ENCODE measurements at places on chromosomes 16 and 17.

DNA sequence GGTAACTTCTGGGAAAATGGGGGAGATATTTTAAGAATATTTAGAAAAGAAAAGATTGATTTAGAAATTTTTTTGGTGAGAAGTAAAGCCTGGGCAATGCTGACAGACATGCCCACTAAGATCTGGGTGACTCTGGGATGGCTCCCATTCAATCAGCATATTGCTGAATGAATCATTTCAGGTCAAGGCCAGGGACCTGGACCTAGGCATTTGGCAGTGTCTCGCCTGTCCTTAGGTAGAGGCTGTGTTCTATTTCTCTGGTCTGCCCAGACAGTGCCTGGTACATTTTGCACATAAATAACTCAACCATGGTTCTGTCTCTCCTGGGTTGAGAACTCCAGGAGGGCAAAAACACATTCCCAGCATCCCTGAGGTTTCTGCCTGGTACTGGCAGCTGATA lies 39.9 kb downstream of the SMPD3 start:
- no peak for DNase-seq

DNA sequence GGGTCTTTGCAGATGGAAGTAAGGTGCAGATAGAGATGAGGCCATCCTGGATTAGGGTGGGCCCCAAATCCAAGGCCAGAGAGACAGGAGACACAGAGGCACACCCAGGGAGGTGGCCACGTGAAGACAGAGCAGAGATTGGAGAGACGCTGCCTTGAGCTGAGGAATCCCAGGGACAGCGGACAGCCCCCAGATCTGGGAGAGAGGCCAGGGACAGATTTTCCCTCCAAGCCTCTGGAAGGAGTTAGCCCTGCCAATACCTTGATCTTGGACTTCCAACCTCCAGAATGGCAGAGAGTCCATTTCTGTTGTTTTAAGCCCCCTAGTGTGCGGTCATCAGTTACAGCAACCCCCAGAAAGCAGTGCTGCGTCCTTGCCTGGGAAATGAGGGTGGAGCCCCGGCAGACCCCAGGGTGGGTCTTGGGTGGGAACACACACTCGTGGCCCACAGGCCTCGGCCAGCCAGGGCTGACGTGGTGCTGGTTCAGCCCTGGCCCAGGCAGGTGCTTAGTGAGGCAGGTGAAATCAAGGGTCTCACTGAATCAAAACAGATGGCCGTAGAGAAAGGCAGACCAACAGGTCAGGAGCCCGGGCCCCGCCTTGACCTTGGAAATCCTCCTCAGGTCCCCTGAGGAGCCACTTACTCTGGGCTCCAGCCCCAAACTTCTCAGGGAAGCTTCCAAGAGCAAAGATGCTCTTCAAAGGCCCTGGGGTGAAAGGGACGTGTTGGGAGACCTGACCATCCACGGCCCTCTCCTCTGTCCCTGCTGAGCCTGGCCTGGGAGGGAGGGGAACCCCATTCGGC lies 169.3 kb downstream of the RBFOX3 start:
- no peak for DNase-seq

DNA sequence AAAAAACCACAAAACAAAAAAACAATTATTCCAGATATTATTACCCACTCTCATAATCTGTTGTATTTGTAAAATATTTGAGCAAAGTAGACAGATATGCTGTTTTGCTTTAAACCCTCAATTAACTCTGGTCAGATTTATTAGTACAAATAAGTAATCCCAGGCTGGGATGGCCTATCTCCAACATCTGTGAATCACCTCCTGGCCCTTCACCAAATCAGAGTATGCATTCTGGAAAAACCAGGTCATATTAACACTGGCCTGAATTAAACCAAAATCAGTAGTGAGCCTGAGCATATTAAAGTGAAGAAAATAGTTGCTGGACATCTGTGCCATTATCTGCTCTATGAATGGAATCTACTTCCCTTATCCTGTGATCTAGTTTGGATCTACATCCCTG lies 41.0 kb downstream of the STAT3 start:
- DNase-seq, result no peak

DNA sequence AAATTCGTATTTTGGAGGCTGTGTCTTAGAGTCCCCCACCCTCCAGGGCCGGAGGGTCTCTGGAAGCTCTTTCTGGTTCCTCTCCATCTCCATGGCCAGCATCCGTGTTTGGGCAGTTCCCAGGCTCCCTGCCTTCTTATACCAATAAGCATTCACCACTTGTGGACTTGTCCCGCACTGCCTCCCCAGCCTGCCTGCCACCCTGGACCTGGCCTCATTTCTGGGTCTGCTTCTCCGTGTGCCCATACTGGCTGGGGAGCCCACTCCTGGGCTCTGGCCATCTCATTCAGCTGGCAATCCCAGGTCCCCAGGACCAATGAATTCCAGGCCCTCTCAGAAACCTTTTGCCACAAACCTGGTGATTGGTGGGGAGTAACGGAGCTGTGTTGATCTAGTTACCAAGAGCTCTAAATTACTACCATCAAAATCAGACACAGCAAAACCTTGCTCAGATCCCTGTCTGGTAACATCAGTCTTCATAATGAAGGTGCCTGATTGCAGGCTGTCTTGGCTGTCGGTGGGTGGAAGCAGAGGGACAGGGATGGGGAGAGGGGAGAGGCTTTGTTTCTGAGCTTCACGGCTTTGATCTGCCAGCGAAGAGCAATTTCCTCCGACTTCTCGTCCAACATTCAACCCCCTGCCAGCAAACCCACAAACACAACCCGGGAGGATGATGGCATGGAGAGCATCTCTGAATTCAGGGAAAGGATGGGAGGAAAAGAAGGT lies 27.7 kb upstream of the CRHR1 start:
- no peak for DNase-seq

- no peak for DNase-seq
Measured at GRCh38 chr17:4258867-4259266, 4.9 kb downstream of the ANKFY1 start.

DNA sequence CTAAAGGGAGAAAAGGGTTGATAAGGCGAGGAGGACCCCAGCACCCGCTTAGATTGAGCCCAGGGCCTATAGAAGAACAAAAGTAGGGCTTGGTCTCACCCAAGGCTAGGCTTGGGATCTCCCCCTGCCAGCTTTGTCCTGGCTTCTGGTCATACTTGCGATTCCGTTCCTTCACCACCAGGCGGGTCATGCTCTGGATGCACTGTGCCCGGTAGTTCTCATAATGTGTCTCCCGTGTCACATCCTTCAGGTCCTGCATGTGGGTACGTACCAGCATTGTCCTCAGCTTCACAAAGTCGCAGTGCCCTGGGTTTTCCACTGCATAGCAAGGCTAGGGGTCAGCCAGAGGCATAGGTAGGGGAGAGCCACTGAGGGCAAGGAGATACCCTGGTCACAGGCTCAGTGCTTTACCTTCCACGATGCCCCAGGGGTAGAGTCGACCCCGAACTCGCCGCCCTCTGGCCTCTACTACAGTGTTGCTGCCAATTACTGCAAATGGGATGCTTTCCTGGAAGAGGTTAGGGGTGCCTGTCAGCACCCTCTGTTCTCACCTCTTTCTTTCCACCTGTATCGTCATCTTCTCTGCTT lies 6.5 kb upstream of the MTMR4 start:
- DNase-seq, result no peak

DNA sequence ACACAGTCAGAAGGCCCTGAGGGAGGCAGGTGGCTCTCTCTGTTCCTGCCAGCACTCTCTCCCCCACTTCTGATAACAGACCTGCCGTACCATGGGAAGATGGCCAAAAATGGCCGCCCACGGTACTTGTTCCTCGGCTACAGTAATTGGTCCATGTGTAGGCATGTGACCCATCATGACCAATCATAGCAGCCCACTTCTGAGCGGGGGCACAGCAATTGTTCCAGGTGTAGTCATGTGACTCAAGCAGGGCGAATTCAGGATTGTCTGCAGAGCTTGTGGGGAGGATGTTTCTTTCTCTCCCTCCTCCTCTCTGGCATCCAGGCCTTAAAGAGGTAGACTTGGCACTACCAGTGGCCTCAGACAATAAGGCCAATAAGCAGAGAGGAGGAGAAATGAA lies 250.4 kb downstream of the MRTFB start:
- no peak for DNase-seq

DNA sequence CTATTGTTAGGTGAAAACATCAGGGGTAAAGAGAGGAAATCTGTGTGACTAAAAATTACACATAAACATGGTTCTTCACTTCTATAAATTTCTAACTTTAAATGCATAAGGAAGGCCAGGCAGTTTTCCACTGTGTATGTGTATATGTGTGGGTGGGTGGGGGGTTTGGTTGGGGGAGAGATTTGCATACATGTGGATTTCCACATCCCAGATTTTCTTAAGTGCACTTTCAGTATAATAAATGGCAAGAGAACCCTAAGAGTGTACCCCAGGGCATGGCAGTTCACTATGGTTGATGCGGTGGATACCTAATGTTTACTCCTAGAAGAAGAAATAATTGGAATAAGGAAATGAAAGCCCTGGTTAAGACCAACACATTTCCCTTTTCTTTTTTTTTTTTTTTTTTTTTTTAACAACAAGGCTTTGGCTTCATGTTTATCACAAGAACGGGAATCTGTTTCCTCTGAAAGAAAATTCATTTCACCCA lies 451.8 kb upstream of the CCL2 start:
- no peak for DNase-seq

GRCh38 chr17:75144816-75145512 lies 9.3 kb downstream of the JPT1 start:
- no peak for DNase-seq
